ENCODE measurements at places on chromosomes 16 and 17. TPM values are rescaled to one million over a fixed set of nuclear protein-coding genes. Genes with fewer than 3 reads are reported as not detected.

GRCh38 chr16:16073891-16074881 is 124.8 kb downstream of the ABCC1 start:
- no peak for DNase-seq

DNA sequence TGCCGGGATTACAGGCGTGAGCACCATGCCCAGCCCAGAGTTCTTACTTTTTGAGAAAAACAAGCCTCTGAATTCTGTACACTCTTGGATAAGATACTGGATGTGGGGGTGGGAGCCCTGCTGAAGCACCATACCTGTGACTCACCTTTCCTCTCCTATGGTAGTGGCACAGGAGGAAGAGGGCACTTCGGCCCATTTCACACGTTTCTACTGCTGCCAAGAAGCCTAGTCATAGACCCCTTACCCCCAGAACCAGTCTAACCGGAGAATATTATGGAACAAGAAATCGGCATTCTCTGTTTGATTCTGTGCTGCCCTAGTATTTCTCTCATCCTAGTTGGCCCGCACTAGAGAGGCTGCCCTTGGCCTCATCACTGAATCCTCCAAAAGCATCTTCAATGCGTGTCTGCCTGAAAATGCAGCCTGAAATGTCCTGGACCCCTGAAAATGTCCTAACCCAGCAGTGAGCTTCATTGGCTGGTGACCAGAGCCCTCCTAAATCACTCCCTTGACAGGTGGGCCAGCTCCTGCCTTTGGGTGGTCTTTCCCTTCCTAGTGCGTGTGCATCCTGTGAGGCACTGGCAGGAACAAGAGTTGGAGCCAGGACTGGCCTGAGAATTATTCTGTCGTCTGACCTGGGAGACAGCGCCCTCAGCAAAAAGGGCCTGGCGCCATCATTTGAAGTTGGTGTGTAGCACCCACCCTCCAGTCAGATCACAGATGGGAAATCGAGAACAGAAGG is 37.9 kb downstream of the NDEL1 start:
- DNase-seq = no peak

DNA sequence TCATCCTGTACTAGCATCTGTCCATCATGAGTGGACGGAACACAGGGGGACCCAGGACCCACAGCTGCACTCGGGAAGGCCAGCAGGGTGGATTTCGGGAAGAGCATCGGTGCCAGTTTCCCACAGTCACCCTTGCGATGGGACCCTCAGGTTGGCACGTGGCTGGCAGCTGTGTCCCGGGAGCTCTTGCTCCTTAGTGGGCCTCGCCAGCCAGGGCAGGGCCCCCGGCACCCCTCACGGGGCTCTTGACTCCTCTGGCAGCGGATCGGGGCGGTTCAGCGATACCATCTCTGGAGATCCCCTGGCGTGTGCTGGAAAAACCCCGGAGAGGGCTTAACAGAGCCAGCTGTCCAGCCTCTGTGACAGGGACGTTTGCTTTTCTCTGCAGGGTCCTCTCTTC is 9.2 kb downstream of the CAPN15 start:
- no peak for DNase-seq

GRCh38 chr17:79000396-79001189 is 9.0 kb downstream of the CANT1 start:
- no peak for DNase-seq

DNA sequence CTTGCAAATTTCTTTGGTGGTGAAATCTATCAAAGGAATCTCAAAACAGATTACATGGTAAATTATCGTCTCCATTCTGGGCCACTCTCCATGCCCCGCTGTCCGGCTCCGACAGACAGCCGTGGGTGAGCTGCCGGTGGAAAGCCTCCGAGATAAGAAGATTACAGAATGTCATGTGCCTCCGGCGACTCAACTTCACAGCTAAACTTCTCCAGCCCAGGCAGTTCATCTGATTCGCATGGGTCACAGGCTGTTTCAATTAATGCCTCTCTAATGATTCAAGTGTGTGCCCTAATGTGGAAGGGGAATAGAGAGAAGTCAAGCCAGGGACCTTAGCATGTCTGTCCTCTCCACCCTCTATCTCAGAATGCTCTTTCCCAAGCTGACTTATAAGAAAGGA is 520.8 kb upstream of the ZFHX3 start:
- DNase-seq = no peak

DNA sequence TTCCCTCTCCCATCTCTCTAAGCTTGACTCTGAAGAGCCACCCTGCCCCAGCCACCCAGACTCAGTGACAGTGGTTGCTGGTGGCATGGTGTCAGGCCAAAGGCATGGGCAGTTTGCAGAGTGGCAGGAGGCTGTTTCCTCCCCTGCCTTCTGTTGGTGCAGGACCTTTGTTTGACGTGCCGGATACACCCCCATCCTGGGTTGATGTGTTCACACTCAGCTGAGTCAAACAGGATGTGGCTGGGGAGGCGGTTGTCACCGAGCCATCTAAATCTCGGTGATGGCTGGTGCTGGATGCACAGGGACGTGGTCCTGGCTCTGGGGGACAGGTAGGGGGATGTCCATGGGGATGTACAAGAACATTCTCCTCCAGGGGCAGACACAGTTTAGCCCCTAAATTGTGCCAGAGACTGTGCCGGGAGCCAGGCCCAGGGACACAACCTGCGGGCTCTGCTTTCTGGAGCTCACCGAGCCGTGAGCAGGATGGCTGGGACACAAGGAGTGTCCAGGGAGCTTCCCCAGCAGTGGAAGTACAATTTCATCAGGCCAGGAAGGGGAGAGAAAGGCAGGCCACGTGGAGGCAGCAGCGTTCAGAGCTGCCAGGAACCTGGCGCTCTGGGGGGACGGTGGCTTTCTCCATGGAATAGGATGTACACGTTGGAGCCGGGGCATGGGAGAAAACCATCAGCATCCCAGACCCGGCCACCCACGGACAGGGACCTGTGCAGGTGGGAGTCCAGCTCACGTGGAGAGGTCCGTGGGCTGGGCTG is 264.2 kb downstream of the SEC14L1 start:
- no peak for DNase-seq

DNA sequence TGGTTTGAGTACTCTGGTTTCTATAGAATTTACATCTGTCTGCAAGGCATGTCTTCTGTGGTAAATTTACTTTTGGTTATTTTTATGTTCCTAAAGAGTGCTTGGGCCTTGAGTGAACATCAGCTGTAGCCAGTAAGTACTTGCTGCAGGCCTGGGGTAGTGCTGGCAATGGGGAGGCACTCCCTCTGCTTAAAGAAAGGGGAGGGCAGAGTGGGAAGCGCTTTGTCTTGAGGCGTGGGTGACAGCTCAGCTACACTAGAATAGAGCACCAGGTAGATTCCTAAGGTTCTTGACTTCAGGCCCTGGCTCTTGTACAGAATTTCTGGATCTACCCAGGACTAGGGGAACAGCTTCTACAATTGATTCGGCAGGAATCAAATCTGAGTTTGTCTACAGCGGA is 50.6 kb downstream of the MPHOSPH6 start:
- no peak for DNase-seq

- DNase-seq = no peak
Measured at GRCh38 chr17:80981062-80981902, 10.4 kb upstream of the CHMP6 start.

DNA sequence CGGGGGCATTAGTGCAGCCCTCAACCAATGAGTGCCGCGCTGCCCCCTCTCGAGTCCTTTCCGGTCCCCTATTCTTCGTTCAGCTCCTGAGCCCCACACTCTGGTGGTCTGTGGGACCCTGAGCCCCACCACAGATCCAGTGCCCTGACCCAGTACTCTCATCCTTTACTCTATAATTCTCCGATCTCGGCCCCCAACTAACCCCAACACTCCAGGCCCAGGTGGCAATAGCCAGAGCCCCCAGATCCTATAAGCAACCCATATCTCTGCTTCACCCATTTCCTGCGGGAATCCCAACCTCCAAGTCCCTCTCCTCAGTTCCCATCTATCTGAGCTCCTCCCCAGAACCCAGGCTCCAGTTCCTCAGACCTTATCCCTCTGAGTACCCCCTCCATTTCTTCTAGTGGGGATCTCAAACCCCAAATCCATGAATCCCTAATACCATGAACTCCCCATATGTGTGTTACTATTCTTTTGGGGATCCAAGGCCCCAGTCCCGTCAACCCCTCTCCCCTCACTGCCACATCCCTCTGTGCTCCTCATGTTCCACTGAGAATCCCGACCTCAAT is 1.0 kb upstream of the TBC1D10B start:
- DNase-seq = no peak

DNA sequence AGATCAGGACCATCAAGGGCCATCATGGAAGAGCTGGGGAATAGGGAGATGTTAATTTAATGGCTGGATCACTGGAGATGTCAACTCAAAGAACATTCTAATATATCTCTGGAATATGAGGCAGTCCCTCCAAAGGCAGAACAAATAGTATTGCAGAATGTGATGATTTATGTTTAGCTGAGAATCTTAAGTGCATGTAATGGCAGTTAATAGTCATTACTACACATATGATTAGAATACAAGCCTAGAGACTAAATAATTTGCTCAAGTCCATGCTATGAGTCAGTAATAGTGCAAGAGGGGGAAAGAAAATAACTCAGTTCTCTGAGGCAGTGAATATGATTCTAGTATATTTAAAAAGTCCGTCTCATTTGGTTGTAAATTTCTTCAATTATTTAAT is 32.3 kb downstream of the SNTB2 start:
- no peak for DNase-seq

DNA sequence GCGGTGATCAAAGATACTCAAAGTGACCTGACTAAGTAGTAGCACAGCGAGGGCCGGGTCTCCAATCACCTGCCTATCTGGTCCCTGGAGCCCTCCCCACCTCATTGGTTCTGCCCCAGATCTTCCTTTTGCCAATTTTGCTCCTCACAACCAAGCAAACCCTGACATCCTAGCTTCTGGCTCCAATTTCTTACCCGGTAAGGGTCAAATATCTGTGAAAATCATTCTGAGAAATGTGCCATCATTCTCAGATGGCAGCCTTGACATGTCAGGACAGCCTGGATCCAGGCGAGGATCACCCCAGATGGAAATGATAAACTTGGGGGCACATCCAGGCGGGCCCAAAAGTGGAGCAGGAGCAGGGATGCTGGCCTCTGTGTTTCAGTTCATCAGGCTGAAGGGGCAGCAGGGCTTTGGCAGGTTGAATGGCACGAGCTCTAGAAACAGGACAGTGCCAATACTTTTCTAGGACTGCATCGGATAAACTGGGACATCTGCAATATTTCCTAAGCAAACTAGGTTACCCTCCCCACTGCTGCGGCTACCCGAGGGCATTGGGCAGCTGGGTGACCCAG is 83.9 kb downstream of the SHISA6 start:
- DNase-seq = no peak

- peak; percentile 18 for DNase-seq
Measured at GRCh38 chr16:6165330-6165979, 1067.9 kb upstream of the EEF2KMT start.

GRCh38 chr17:62996221-62996620 is 30.2 kb downstream of the TANC2 start:
- DNase-seq = no peak

GRCh38 chr16:16028311-16028999 is 79.0 kb downstream of the ABCC1 start:
- DNase-seq = no peak

DNA sequence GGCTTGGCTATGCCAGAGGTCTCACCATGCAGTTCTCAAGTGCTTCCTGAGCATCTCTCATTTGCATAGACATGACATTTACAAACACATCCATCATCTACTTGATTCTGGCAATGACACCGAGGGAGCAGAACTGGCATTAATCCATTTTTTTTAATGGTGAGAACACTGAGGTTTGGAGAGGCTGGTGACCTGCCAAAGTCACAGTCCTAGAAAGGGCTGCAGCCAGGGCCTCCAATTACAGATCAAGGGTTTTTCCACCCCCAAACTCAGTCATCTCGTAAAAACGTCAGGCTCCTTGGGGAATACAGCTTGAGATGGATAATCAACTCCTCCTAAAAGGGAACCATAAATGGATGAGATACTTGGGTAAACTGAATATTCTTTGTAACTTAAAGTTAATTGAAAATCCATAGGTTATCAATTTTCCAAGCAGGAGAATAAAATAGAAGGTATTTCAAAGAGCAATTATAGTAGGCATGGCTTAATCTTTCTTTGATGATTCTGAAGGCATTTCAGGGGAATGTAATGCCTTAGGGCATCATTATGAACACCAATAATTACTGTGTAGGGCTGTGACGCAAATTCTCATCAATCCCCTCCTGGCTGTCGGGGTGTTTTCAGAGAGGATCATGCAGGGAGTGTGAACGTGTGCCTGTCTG is 9.4 kb upstream of the MEOX1 start:
- no peak for DNase-seq

TIGD7 gene
- polyA plus RNA-seq = 11.4 TPM

DOC2B gene
- 59.8 TPM for polyA plus RNA-seq

GFOD2 gene
- 22.0 TPM for polyA plus RNA-seq

TSNAXIP1 gene
- 7.8 TPM for polyA plus RNA-seq

SSTR5 gene
- 0.21 TPM for polyA plus RNA-seq

DRC3 gene
- polyA plus RNA-seq = 13.4 TPM

IRX3 gene
- 32.2 TPM for polyA plus RNA-seq

CLEC19A gene
- polyA plus RNA-seq = not detected

Data from right renal cortex interstitium (tissue), 3 donors.